HuH-7.5 (cell line): ENCODE measurements at places on chromosomes 16 and 17.

- DNase-seq: no peak
These were observed 41.1 kb upstream of the MTSS2 start for GRCh38 chr16:70726892-70727361.

- DNase-seq: peak; percentile 77
These were observed 4.8 kb downstream of the MT1A start for GRCh38 chr16:56643080-56643778.

DNA sequence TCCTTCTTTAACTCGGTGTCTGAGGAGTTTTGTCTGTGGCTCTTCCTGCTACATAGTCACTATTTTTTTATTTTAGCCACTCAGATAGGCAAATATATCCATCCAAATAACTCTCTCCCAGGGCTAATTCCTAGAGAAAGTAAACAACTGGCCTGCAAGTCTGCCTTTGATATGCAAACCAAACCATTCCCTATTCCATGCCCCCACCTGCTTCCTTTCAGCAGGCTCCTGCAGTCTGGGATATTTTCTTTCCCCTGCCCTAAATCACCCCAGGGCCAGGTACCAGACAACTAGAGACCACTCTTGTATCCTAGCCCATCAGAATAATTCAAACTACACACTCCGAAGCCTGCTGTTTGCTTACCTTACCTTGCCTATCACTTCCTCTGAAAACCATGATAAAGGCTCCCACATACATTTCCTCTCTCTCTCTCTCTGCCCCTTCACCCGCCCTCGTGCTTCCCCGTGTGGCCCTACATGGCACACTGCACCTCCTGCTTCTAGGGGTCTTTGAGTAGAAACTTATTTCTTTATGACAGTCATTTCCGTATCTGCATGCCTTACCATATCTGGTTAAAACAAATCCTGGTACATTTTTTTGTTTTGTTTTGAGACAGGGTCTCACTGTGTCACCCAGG, 8.3 kb downstream of the CD300H start:
- no peak for DNase-seq

DNA sequence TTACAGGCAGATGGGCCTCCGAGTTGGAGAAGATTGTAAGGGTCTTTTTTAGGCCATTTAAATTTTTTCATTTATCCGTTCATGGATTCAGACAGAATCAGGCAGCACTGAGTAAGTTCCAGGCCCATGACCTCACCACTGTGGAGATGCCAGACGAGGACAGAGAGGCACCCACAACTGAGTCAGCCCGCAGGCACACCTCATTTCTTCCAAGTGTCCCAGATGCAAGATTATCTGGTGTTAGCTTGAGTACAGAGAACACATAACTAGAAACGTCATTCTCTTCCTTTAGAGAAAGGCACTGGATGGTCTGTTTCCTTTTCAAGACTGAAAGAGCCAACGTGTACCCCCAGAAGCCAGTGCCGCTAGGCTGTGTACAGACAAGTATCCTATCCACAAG, 16.9 kb downstream of the CLEC16A start:
- DNase-seq: no peak

- no peak for DNase-seq
These were observed 3.7 kb downstream of the NCOR1 start for GRCh38 chr17:16211590-16211989.

DNA sequence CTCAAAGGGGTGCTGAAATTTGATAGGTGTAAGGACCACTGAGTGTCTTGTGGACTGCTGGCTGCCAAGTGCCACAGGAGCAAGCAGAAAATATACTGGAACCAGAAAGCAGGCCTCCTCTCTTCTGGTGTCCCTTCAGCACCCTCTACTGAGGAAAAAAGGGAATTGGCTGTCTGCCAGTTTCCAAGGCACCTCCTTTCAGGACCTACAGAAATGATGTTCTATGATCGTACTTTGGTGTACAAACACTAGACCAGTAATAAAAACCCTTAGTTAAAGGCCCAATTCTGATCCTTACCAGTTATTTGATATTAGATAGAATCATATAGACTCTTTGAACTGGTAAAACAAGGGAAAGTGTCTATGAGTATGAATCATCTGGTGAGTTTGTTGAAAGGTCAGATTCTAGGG, 35.8 kb upstream of the BCAS3 start:
- peak; percentile 97 for DNase-seq

DNA sequence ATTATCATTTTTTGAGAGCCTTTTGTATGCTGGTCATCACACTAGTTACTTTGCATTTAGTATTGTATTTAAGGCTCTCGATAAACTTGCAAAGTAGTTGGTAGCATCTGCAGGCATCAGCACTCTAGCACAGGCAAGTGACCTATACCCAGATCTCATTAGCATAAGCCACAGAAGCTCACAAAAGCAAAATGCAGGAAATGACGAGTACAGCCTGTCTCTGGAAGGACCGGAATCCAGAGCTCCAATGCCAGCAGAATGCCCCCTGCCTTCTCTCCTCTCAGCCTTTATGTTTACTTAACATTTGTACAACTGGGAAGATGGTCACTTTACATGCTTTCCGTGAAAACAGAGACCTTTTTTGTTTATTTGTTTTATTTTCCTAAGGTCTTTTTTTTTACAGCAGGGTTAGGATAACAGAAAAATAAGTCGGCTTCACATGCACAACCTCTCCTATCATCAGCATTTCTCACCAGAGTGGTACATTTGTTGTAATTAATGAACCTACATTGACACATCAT, 45.4 kb upstream of the MYOCD start:
- DNase-seq: no peak
